NCI-H187 treated with DMSO at 0.1 percent for 48 hours (cell line): ENCODE measurements at places on chromosomes 3 and 15.

DNA sequence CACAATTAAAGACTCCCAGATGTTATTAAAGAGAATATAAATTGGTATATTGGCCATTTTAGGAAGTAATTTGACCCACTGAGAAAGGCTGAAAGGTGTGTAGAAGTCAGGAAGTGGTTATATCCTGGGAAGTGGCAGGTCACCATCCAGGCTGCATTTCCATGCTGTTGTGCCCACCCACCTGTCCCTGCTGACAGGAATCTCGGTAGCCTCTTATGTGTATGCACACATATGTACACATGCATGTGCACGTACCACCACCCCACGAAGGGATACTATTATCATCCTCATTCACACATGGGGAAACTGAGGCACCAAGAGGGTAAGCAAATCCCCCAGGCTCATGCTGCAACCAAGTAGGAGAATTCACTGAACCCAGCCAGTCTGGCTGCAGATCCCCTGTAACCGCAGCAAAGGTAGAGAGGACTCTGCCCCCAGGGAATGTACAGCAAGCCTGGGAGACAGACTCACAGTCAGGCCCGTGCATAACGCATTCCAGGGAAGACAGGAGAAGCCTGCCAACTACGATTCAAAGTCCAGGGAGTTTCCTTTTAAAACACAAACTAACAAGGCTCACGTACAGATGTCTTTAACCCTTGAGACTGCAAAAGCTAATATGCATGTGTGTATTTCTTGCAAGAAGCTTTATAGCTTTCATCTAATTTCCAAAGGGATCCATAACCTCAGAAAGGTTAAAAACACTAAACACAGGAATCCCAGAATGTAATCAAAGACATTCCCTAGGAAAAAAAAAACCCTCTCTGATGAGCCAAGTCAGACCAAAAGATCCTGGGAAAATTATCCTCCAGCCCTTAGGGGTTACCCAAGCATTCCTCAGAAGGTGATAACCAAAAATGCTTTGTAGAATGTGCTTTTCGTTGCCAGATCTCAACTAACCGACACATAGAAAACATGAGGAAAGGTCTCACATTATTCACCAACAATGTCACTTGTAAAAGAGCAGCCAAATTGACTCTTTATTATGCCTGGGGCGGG lies 129.6 kb downstream of the ADAMTS17 start:
- DNase-seq = no peak

DNA sequence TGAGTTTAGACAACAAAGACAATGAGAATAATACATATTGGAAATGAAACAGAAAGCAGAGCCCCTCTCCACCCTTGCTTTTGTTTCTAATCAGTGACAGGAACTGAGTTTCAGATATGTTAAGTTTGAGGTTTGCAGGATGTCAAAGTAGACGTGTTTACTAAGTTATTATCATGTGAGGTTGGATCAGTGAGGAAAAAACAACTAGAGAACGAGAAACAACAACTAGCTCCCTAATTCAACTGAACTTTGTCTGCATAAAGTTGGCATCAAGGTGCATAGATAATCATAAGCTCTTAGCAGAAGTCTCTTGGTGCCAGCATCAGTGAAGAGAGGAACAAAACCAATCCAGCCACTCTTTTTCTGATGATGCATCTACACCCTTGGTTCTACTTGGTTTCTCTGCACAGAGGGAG lies 491.1 kb upstream of the NR2F2 start:
- DNase-seq = no peak

DNA sequence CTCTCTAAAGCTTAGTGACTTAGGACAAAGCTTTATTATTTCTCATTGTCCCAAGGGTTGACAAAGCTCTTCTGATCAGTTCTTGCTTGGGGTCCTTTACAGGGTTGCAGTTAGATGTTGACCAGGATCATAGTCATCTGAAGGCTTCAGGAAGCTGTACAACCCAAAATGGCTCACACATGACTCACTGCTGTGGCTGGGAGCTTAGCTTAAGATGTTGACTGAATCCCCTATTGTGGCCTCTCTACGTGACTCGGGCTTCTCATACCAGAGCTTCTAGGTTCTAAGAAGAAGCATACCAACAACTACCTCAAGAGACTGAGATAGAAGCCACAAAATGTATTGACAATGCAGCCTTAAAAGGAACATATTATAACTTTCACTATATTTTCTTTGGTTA lies 569.6 kb upstream of the ROBO2 start:
- no peak for DNase-seq

DNA sequence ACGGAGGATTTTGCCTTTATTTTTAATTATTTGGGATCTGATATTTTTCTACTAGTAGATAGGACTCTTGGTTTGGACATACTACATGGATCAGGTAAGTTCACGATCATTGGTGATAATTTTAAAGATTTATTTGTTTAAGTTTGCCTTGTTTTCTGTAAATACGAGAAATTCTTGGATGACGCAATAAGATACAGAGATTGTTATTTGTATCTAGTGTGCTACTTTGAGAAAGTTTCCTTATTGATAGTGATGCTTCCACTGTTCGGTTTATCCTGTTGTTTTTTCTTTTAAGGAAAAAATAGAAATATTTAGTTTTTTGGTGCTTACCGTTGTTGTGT lies 577 bp downstream of the CHD2 start:
- no peak for DNase-seq

GRCh38 chr3:95715128-95715527 lies 1099.3 kb upstream of the EPHA6 start:
- DNase-seq = no peak

DNA sequence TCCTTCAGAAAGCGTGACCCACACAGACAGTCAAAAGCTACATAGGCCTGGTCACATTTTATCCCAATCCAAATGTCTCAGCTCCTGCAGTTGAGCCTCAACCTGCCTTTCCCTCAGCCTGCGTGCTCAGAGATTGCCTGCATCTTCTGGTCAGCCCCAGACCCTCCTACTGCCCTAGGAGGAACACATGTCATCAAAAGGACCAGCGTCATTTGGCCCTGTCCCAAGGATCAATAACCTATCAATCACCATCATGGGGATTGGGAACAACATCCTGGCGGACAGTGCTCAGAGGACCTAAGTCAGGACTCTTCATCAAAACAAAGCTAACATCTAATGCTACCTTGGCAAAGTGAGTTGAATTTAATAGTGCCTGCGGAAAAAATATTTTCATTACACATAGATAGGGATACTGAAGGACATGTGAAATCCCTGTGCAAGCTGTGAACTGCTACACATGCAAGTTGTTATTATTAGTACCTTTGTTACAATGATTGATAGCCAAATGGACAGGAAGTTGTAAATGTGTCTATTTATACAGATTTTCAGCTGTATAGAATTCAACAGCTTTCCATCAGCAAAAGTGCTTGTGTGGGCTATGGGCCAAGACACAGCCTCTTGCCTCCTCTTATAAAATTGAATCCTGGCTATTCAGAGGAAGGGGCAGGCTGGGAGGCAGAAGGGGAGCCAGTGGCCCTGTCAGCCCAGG lies 47.7 kb downstream of the UMPS start:
- no peak for DNase-seq

DNA sequence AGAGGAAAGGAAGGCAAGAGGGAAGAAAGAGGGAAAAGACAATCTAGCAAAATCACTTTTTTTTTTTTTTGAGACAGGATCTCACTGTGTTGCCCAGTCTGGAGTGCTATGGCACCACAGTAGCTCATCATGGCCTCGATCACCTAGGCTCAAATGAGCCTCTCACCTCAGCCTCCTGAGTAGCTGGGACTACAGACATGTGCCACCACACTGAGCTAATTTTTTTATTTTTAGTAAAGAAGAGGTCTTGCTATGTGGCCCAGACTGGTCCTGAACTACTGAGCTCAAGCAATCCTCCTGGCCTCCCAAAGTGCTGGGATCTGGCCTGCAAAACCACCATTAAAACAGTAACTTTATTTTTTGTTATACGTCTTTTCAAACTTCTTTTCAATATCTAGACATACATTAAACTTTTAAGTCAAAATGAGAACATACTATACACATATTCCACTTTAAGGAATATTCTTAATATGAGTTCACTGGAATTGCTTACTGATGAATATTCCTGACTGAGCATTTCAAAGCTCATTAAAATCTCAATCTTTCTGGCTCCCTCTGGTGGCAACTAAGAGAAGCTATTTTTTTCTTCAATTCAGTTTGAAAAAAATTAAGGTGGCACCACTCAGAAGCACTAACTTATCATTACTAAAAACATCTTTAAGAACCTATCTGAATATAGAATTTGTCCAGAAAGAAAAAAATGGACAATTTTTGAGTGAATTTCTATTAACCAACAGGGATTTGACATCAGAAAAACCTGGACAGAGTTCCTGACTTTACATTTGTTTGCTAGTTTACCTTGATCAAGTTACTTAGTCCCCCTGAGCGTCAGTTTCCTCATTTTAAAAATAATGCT lies 40.9 kb downstream of the UACA start:
- no peak for DNase-seq

DNA sequence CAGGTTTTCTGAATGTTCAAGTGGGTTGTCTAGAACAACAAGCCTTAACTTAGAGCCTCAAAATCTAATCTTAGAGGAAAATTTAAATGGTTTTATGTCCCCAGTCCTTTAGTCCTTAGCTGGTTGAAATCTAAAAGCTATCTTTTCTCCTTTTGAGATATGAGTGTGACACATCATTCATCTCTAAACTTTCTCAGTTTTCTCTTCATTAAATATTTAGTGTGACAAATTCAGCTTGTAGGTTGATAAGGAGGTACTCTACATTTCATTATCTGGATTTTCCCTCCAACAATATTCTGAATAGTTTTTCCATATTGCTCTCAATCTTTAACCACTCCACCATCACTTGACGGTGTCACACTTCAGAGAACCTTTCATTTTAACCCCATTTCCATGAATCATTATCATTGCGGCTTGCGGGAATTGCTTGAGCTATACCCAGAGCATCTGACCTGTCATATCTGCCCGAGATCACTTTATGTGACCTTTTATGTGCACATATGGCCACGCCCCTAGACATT lies 16.1 kb upstream of the ATP8B4 start:
- DNase-seq = no peak

DNA sequence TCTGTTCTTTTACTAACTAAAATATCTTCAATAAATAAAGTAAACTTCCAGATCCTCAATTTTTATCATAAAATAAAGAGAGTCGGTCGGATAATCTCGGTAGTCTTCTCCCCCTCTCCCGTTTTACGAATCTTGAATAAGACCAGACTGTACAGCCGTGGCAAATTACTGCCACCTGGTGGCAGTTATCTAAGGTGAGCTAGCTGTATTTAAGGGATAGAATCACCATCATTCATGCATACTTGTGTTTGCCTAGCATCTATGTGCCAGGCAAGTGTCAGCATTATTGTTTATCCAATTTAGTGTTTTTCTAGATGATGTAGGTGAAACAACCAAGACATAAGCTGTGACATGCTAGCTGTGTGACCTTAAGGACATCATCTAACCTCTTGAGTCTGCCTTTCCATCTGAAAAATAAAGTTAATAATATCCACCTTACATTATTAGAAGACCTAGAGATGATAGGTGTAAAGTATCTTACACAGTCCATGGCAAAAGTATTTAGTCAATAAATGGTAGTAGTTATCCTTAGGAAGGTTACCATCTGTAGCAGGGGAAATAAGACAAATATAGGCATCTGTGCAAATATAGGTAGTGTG lies 21.3 kb downstream of the DUT start:
- peak; percentile 13 for DNase-seq
